ENCODE measurements at places on chromosomes 5 and 9. TPM values are rescaled to one million over a fixed set of nuclear protein-coding genes. Genes with fewer than 3 reads are reported as not detected.
A peak's percentile ranks its signal among the peaks of the same experiment; 100 is the strongest.

- DNase-seq: no peak
These were observed 269.9 kb upstream of the PAPPA start for GRCh38 chr9:115883467-115884329.

- no peak for DNase-seq
These were observed 30.4 kb downstream of the RNF145 start for GRCh38 chr5:159178978-159179377.

- no peak for DNase-seq
These were observed 22.5 kb upstream of the MAST4 start for GRCh38 chr5:66573733-66574132.

DNA sequence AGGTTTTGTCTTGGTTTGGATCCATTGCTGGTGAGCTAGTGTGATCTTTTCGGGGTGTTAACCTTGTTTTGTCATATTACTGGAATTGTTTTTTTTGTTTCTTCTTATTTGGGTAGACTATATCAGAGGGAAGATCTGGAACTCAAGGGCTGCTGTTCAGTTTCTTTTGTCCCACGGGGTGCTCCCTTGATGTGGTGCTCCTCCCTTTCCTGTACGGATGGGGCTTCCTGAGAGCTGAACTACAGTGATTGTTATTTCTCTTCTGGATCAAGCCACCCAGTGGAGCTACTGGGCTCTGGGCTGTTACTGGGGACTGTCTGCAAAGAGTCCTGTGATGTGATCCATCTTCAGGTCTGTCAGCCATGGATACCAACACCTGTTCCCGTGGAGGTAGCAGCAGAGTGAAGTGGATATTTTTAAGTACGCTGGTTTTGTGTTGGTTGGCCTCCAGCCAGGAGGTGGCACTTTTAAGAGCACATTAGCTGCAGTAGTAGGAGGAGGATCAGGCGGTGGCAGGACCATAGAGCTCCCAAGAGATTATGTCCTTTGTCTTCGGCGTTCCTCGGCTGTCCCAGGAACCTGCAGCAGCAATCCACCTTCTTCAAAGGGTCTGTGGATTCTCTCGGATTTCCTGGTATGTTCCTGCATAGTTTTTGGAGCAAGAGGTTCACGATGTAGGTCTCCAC, 27.2 kb downstream of the SCAMP1 start:
- DNase-seq: no peak

- peak; percentile 95 for DNase-seq
These were observed 47.8 kb upstream of the CD180 start for GRCh38 chr5:67244345-67244793.

DNA sequence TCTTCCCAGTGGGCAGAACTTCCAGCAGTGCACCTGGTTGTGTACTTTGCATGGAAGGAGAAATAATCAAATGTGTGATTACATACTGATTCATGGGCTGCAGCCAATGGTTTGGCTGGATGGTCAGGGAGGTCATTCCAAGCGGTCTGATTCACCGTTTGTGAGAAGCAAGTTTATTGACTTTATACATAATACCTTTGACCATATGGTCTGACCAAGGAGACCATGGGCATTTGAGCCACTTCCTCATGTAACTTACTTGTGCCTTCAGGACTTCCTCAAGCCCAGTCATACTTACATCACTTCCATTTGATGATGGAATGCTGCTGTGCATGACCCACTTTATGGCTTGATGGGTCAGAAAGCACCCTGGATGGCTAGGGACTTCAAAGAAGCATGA, 41.1 kb downstream of the DAP start:
- DNase-seq: no peak

DNA sequence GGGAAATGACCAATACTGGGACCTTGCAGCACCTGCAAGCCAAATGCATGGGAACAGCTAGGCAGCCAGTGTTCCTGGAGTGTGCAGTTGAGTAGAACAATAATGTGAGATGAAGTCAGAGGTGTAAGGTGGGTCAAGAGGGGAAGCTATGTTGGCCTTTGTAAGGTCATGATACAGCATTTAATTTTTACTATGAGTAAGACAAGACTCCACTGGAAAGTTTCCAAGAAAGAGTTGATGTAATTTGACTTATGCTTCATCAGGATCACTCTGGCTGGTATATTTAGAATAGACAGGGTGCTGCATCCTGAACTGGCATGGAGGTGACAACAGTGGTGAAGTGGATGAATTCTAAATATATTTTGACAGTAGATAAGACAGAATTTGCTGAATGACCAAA, 744.8 kb downstream of the KCTD16 start:
- DNase-seq: no peak

- peak; percentile 24 for DNase-seq
These were observed 20.9 kb downstream of the CDHR2 start for GRCh38 chr5:176570044-176570443.

GRCh38 chr5:18105449-18105848, 471.2 kb downstream of the TAF11L14 start:
- DNase-seq: no peak

- DNase-seq: no peak
These were observed 395.1 kb downstream of the PLK2 start for GRCh38 chr5:58064801-58065200.

GRCh38 chr9:71826279-71826678, 58.0 kb upstream of the CEMIP2 start:
- DNase-seq: no peak

GRCh38 chr5:73668486-73669111, 42.6 kb downstream of the ARHGEF28 start:
- DNase-seq: no peak

- DNase-seq: no peak
These were observed 132.3 kb upstream of the CDH12 start for GRCh38 chr5:22985446-22985845.

DNA sequence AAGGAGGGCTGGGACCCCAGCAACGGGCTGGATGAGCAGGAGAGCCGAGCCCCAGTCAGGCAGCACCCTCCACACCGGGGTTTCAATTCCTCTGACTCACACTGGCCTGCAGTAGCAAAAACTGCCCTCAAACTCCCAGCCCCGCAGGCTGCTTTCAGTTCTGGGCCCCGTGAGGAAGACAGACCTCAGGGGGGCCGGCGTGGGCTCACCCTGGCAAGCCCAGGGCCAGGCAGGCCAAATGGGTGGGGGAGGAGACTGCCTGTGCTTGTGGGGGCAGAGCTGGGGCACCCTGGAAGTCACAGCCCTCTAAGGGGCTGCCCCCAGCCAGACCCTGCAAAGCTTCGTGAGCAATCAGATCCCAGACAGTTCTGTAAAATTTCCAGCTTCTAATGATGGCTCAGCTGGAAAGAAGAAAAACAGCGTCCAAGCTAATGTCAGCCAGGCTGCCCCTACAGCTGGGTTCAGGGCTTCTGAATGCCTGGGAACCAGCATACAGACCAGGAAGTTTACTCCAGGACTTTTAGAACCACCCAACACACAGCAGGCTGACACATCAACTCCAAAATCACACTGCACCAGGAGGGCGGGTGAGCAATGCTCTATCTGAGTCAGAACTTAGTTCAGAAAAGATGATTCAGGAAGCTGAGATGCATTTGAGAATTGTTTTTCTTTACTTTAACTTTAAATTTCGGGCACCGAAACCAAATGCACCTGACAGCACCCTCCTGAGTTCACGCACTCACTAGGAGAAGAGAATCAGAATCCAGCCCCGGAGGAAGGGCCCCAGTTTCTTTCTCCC, 34.7 kb downstream of the LPCAT1 start:
- no peak for DNase-seq

The WNK2 gene
- under 0.01 TPM for total RNA-seq

The PRELID2 gene
- total RNA-seq: 23.2 TPM

The PCDHGA8 gene
- 0.64 TPM for total RNA-seq

The TTLL11 gene
- total RNA-seq: 1.9 TPM

The SERF1A gene
- 4.9 TPM for total RNA-seq

The STC2 gene
- 11.4 TPM for total RNA-seq

The NR6A1 gene
- total RNA-seq: 1.4 TPM

The SCGB3A2 gene
- total RNA-seq: not detected

The EQTN gene
- not detected for total RNA-seq
